ENCODE measurements at places on chromosomes 1 and 21.

- peak; percentile 8 for DNase-seq
These were observed 59.5 kb downstream of the RHOU start for GRCh38 chr1:228794810-228795209.

GRCh38 chr1:1232796-1233566, 944 bp downstream of the B3GALT6 start:
- DNase-seq = no peak

- no peak for DNase-seq
These were observed 36.5 kb upstream of the AGBL4 start for GRCh38 chr1:50060279-50060678.

DNA sequence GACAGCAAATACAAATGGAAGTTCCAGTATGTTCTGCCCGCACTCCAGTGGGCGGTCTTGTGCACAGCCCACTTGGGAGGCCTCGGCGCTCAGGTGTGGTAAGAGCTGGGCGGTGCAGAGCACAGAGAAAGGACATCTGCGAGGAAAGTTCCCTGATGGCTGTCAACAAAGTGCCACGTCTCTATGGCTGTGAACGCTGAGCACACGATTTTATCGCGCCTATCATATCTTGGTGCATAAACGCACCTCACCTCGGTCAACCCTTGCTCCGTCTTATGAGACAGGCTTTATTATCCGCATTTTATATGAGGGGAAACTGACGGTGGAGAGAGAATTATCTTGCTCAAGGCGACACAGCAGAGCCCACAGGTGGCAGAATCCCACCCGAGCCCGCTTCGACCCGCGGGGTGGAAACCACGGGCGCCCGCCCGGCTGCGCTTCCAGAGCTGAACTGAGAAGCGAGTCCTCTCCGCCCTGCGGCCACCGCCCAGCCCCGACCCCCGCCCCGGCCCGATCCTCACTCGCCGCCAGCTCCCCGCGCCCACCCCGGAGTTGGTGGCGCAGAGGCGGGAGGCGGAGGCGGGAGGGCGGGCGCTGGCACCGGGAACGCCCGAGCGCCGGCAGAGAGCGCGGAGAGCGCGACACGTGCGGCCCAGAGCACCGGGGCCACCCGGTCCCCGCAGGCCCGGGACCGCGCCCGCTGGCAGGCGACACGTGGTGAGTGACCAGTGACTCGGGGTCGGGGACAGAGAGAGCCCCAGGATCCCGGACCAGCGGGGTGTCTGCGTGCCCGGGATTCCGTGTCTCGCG, at the start of gene IL12RB2:
Gene IL12RB2 (plus strand): TSS at position 623 of the 810 bp plus-strand sequence. CDS start 12,496 bp downstream, outside the sequence.
- DNase-seq = peak; percentile 47

- no peak for DNase-seq
These were observed 1.6 kb downstream of the S100A9 start for GRCh38 chr1:153359241-153359640.

GRCh38 chr1:101592845-101593244, 356.0 kb downstream of the S1PR1 start:
- DNase-seq = no peak

GRCh38 chr1:211783897-211784296, 46.7 kb downstream of the LPGAT1 start:
- DNase-seq = no peak

- no peak for DNase-seq
These were observed 139.6 kb upstream of the CTTNBP2NL start for GRCh38 chr1:112256411-112256810.

- no peak for DNase-seq
These were observed 98.0 kb upstream of the HP1BP3 start for GRCh38 chr1:20885121-20885520.

- DNase-seq = no peak
These were observed 34.0 kb downstream of the MAP3K7CL start for GRCh38 chr21:29164323-29164942.

DNA sequence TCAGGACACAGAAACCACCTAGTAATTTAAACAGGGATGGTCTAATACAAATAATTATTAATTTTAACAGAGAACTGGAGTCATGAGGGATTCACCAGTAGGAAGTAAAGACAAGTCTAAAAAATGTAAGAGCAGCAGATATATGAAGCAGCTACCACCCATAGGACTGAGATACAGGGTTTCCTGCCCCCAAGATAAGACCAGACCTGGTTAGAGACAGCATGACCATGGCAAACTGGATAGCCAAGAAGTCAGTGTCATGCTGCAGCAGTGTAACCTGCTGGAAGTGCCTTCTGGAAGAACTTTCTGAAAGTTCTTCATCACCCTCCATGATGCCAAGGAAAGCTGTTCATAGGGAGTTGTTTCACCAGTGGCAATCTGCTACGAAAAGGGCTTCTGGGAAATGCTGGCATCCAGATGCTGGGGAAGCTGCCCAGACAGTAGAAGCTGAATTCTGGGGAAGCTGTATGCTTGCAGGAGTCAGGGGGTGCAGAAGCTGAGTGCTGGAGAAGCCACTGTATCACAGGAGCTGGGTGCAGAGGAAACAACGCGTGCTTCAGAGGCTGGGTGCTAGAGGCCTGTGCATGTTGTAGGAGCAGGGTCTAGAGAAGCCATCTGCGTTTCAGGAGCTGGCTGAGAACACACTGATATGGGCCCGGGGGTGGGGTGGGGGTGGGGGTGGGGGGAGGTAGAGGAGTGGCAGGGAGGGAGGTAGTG, 356.4 kb downstream of the DISC1 start:
- no peak for DNase-seq

DNA sequence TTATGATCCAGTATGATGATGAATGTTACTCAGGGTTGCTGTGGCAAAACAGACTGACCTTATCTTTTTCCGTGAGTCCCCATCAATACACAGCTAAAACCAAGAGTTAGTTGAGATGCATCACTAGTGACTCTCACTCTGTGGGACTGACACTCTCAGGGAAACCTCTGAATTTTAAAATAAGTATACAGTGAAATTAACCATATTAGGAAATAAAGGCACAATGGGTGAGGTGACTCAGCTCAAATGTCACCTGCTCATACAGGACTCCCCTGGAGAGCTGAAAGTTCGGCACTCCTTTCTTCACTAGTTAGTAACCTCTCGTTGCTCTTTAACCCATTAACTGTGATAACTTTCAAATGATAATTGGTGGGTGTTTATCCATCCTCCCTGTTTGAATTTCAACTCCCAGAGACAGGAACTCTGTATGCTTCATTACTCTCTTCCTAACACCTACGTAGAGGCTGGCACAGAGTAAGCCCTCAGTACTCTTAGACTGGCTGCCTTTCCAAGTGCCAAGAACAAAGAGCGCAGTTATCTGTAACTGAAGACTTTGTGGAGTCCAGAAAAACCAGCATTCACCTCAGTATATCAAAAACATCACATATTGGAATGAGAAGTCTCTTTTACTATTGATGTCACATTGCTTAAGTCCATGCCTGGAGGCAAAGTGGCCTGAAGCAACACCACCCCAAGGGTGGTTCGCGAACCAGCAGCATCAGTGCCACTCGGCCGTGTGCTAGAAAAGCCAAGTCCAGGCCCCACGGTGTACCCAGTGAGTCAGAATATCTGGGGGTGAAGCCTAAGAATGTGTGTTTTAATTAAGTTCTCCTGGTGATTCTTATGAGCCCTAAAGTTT, 91.1 kb downstream of the NIBAN1 start:
- DNase-seq = no peak
